ENCODE measurements at places on chromosomes 12 and 14.
A peak's percentile ranks its signal among the peaks of the same experiment; 100 is the strongest.

DNA sequence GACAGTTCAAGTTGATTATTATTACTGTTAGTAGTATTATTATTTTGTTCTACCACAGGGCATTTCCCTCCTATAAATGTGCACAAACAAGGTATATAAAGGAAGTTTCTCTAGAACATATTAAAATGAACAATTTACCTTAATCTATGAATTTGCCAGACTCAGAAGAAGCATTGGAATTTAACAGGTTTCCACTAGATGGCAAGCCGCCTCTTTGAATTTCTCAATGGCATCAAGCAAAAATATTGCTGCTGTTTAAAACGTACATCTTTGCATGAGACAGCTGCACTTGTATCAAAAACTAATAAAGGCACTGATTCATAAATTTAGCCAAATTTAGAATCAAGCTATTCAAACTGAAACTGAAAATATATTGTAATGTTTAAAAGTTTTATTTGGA lies 34.6 kb upstream of the MIS18BP1 start:
- no peak for DNase-seq

GRCh38 chr14:91286530-91286937 lies 42.0 kb upstream of the GPR68 start:
- DNase-seq: peak; percentile 83

DNA sequence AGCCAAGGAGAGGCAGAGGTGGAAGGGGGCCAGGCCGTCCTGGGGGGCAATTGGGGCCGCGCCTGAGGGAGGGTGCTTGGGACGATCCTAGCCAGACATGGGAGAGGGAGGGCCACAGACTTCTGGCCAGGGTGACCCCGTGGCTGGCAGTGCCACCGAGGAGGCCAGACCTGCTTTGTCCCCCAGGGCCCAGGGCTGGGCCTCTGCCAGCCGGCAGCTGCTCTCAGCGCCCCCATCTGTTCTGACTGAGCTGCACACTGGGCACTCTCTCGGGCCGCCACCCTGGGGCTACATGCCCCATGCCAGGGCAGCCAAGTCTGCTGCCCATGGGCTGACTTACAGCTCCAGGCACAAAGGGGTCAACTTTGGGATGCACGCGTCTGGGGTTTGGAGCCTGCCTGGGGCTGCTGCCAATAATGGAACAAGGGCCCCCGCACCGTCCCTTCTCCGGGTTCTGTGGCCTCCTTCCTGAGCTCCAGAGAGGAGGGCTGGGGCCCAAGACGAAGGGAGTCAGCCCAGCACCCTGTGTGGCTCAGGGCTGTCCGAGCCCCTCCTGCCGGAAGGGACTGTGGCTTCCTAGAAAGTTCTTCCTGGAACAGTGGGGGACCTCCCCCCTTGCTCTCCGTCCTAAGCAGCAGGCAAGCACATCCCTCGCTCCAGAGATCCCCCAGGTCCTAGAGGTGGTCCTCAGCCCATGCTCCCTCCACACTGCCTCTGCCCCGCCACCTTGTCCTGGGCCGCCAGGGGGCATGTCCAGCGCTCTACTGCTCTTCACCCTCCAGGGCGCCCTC lies 1.1 kb downstream of the ADSS1 start:
- peak; percentile 27 for DNase-seq

GRCh38 chr14:100131181-100131580 lies 28.3 kb downstream of the DEGS2 start:
- DNase-seq: no peak

- no peak for DNase-seq
These were observed 85.4 kb downstream of the NCOR2 start for GRCh38 chr12:124481772-124482566.

DNA sequence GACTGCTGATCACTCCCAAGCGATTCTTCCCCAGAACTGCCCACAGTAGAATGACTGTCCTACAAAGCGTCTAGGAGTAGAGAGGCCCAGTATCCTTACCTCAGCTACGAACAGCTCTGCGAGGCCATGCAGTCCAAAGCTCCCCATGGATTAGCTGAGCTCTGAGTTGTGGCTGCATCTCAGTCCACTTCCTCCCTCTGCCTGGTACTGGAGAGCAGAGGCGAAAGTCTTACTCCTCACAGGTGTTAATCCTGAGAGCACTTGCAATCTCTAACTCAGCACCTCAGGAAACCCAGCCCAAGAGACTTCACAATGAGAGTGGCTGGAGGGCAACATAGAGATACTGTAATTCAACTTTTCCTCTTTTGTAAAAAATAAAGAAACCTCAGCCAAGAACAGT lies 493.1 kb downstream of the BCAT1 start:
- no peak for DNase-seq

DNA sequence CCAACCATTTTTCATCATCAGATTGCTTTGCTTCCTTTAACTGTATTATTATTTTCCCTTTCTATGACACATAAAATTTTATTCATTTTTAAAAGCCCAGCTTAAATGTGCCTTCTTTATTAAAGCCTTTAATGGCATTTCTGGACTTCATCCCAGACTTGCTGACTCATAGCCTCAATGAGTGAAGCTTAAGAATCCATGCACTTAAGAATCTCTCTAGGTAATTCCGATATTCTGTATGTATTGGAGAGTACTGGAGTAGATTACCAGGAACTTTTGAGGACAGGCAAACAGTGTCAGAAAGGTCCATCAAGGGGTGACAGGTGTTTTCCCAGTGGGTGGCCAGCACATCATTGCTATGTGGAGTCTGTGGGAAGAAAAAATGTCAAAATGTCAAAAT lies 107.9 kb downstream of the PTPRQ start:
- peak; percentile 97 for DNase-seq

DNA sequence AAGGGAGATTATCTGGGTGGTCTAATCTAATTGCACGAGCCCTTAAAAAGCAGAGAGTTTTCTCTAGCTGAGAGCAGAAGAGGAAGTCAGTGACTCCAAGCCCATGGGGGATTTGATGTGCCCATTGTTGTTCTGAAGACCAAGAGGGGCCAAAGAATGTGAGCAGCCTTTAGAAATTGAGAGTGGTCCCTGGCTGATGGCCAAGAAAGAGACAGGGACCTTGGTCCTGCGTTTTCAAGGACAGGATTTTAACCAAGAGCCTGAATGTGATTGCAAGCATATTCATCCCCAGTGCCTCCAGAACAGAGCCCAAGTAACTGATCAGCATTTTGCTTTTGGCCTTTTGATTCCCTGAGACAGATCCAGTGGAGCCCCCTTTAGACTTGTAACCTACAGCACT lies 1353.9 kb downstream of the AACS start:
- DNase-seq: no peak

- no peak for DNase-seq
These were observed 5.2 kb downstream of the OR11G2 start for GRCh38 chr14:20195911-20196310.

- DNase-seq: peak; percentile 76
These were observed 12.9 kb upstream of the MCRS1 start for GRCh38 chr12:49580572-49581535.

DNA sequence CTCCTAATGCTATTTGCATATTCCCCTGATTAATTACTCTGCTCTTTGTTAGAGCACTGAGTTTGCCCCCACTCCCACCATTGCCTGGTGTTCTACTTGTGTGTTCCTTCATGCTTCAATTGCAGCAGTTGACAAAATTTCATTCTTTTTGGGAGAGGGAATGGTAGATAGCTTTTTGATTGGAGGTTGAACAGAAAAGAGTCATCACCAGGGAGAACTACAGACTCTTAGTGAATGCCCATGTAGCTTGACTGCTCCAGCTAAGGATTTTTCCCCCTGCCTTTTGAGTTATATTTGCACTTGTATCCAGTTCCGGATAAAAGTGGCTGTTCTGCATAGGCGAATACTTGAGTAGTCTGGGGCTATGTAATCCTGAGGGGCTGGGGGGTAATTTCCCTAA lies 183.9 kb downstream of the ETNK1 start:
- no peak for DNase-seq

- peak; percentile 22 for DNase-seq
These were observed 97.6 kb downstream of the GCH1 start for GRCh38 chr14:54805070-54805444.

DNA sequence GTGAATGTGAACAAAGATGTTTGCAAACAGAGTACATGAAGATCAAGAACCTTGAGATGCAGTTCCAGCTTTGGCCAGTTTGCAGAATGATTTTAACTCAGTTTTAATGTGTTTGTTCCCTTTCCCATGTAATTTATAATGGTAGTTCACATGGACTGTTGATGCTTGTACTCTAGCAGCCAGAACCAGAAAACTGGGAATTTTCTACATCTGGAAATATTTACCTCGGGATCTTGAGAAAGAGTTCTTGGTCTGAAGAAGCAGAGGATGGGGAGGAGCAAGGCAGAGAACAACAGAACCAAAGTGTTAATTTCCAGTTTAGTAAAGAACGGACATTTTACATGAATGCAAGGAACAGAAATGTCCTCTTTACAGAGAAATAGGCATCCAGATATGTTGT lies 37.0 kb upstream of the PMCH start:
- DNase-seq: no peak

GRCh38 chr12:79331870-79332269 lies 358.9 kb downstream of the PAWR start:
- DNase-seq: peak; percentile 39

- DNase-seq: no peak
These were observed 11.8 kb upstream of the SYNE2 start for GRCh38 chr14:63840981-63841380.

GRCh38 chr12:115398311-115398781 lies 714.4 kb upstream of the TBX3 start:
- no peak for DNase-seq

DNA sequence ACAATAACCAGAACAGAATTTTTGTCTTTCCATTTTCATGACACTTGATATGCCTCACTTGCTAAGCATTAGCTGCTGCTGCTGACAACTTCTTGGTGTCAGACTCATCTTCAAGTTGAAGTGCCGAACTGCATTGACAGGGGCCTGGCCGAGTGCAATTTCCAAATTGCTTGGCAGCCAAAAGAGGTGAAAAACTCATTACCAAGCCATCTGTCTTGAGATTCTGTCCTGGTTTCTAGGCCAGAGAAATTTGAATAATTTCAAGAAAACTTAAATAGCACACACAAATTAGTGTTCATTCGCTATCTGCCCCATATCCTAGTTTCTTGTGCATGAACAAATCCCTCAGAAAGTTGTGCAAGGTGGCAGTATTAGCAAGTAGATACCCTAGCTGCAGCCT lies 165.3 kb upstream of the RASSF8 start:
- DNase-seq: no peak

DNA sequence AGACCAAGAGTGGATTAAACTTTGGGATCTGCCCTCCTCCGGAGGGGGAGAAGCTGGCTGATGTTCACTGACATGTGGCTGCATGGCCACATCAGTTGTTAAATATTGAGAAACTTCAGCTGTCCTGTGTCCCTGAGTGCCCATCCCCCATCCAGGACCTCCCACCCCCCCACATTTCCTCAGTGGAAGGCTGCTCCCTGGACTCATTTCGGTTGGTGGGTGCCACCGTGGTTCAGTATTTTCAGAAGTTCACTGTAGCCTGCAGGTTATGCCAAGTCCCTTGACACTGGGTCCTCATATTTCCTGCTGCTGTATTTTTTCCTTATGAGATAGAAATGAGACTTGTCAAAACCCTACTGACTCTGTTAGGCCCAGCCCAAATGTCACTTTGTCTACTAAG lies 302.4 kb downstream of the CACNA1C start:
- DNase-seq: no peak

GRCh38 chr12:22923768-22924167 lies 298.8 kb downstream of the ETNK1 start:
- DNase-seq: no peak

DNA sequence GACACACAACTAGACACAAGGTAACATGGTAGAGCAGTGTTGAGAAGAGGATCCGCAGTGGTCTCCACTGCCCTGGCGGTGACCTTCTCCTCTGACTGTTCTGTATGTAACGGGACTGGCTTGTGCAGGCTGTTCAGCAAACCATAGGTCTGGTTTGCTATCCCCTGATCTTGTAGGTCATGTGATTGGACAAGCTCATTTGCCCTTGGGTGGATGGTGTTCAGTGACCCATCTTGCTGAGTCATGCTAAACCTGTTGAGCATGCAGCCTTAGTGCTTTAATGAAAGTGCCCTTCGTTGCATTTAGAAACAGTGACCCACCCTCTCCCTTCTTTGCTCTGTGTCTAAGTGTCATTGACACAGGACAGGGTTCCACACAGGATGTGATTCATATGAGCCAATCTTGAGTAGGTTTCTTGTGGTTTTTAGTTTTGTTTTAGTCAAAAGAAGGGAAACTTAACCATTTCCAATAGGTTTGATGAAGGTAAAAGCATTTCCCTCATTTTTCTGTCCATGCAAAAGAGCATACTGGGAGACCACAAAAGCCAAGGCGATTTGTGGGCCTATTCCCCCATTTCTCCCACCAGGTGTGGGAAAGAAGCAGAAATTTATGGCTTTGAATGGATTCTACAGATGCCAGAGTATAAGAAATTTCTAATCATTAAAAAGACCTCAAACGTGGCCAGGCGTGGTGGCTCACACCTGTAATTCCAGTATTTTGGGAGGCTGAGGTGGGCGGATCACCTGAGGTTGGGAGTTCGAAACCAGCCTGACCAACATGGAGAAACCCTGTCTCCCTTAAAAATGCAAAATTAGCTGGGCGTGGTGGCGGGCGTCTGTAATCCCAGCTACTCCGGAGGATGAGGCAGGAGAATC lies 32.6 kb upstream of the HIF1A start:
- peak; percentile 66 for DNase-seq
